ENCODE measurements at places on chromosomes 7 and 10. TPM values are rescaled to one million over a fixed set of nuclear protein-coding genes. Genes with fewer than 3 reads are reported as not detected.

Gene NEUROG3
- not detected for total RNA-seq

Gene TMEM176A
- total RNA-seq, result 31.1 TPM

Gene SGCE
- total RNA-seq, result 23.7 TPM

Gene FGFR2
- total RNA-seq, result 0.70 TPM
